ENCODE measurements at places on chromosomes 16 and 17. TPM values are rescaled to one million over a fixed set of nuclear protein-coding genes. Genes with fewer than 3 reads are reported as not detected.

DNA sequence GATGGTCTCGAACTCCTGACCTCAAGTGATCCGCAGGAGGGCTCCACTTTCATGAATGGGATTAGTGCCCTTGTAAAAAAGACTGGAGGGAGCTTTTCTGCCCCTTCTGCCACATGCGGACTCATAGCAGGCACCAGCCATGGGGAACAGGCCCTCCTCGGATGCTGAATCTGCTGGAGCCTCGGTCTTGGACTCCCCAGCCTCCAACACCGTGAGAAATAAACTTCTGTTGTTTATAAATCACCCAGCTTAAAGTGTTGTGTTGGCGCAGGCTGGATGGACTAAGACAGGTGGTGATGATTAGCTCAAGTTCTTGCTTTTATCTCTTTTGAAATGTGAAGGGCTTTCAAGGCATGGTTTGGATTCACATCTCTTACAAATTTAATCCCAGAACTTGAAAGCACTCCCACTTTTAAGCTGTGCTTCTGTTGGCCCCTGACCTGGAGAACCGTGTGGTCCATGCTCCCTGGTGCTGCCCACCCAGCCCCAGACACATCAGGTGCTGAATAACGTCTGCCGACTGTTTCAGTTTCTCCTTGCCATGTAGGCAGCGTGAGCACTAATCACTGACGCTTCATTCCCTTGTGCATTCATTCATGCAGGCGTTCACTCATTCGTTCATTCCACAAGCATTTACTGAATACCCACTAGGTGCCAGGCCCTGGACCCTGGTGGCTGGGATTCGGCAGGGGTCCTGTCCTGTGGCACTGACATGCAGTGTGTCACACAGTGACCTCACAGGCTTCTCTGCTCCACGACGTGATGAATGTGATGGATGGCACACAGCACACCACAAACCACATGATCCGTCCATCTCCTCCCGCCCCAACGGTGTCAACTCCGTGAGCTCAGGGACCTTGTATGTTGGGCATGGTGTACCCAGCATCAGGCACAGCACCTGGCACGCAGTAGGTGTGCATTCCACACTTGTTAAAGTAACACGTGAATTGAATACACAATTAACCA lies 8.9 kb downstream of the CIBAR2 start:
- no peaks in the 10 kb centered on the region for H3K4me1 ChIP-seq
- H3K27ac ChIP-seq, result no peak overlapping the region
- DNase-seq, result no peak
- H3K27me3 ChIP-seq, result no peaks in the 10 kb centered on the region

HMOX2 gene
- 178 TPM for total RNA-seq

- no peaks in the 10 kb centered on the region for H3K27me3 ChIP-seq
- no peak for DNase-seq
- H3K27ac ChIP-seq, result no peak overlapping the region
- H3K4me1 ChIP-seq, result peaks cover 33% of the 10 kb centered on the region
Measured at GRCh38 chr17:3514873-3515272, 39.1 kb downstream of the ASPA start.

DNA sequence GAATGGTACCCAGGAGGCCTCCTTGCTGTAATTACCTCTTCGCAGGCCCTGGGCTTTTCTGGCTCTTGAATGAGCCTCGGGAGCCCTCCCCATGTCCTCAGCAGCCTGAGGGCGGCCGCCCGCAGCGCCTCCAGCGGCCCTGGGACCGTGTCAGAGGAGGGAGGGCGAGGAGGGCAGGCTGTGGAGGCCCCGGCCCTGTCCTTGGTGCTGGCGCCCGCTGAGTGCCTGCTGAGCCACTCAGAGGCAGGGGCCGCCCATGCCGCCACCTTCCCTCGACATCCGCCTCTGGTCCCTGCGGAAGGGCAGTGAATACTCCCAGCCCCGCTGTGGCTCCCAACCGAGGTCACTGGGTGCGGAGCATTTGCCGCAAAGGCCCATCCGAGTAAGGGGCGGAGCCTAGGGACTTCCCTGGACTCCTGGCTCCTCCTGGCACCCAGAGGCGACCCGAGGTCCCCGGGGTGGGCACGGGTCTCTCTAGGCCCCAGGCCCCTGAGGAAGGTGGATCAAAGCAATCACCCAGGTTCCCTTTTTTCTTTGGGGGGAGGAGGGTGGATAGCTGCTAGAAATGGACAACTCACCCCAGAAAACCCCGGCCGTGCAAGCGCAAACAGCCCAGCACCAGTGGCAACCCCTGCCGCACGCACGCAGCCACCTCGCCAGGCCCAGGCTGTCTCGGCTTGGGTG lies 2.8 kb downstream of the RBFOX3 start:
- H3K36me3 ChIP-seq, result no peaks in the 10 kb centered on the region
- no peak overlapping the region for H3K27ac ChIP-seq
- peaks cover 99% of the 10 kb centered on the region for H3K27me3 ChIP-seq
- no peak overlapping the region for H3K4me3 ChIP-seq
- peaks cover 9% of the 10 kb centered on the region for H3K4me1 ChIP-seq
- peak; percentile 21 for DNase-seq

Data from heart right ventricle (tissue), 16 donors.